ENCODE measurements at places on chromosomes 6 and 20.

DNA sequence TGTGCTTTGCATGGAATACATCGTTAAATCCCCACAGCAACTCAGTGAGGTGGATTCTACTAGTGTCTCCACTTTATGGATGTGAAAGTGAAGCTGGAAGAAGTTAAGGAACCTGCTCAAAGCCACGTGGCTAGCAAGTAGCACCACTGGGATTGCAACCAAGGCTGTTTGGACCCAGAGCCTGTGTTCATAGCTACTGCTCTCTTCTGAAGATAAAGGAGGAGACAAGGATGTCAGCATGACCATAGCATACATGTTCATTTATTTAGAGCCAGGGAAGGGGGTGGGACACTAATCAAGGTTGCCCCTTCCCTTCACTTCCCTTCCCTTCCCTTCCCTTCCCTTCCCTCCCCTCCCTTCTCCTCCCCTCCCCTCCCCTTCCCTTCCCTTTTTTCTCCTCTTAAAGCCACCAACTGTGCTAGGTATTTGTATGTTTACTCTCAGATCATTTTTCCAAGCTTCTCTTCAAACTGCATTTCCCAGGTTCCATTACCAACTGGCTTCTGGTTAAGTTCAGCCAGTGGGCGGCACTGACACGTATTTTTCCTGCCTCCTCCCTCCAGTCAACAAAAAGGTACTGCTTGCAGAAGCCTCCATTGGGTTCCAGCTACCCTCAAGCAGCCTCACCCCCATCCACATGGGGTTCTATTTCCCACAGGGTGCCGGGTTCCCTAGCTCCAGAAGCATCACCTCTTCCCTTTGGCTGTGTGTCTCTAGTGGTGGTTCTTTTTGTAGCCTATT lies 134.9 kb downstream of the BCAS1 start:
- no peak for DNase-seq

- DNase-seq = no peak
Measured at GRCh38 chr6:145086197-145086596, 649.1 kb downstream of the EPM2A start.

- no peak for DNase-seq
Measured at GRCh38 chr20:45019762-45020123, 53.4 kb downstream of the STK4 start.

DNA sequence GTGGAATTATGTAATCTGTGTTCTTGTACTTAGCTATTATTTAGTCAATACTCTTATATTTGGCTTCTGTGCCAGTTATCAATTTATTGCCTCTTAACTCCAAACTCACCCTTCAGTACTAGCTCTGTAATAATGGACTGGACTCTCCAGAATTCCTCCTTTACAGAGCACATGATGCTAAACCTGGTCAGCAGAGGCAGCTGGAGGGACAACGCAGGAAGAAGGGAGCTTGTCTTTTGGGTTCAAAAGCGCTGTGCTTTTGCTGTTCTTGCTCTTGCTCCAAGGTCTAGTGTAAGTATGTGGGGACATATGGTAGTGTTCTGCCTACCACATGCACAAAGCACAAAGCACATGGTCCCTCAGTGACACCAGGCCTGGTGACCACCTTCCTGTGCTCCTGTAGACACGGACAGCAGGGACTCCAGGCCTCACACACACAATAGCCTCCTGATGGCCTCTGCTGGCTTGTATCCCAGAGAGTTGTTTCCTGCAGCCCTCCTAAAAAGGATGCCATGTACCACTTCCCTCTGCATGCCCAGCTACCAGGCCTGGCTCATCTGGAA lies 46.1 kb downstream of the CHD6 start:
- no peak for DNase-seq

Data from cortex of kidney (tissue), 1 donor.